ENCODE measurements at places on chromosomes 4 and X.
A peak's percentile ranks its signal among the peaks of the same experiment; 100 is the strongest.

- peak; percentile 67 for DNase-seq
Observed at GRCh38 chr4:61200916-61201526, 895 bp downstream of the ADGRL3 start.

DNA sequence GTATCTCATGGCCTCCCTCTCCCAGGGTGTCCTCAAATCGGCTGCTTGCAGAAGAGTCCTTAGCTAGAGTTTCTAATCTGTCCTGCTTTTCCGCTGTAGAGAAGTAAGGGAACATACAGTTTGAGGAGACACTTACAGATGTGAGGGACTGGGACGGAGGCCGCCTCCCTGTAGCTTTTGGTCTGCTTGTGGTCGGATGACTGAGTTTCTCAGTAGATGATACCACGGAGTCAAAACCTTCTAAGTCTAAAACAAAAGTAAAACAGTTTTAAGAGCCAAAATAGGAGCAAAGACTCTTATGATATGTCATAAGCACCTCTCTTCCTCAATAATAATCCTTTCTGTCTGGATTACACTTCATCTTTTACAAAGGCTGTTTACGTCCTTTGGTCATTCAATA lies 34.5 kb upstream of the MAP3K15 start:
- DNase-seq = no peak

- DNase-seq = no peak
Observed at GRCh38 chr4:74975848-74976824, 43.2 kb downstream of the PARM1 start.

GRCh38 chr4:8938623-8939022 lies 67.0 kb upstream of the HMX1 start:
- DNase-seq = no peak

- no peak for DNase-seq
Observed at GRCh38 chr4:121278811-121279368, 101.9 kb downstream of the QRFPR start.

GRCh38 chrX:29241809-29242208 lies 654.6 kb downstream of the IL1RAPL1 start:
- DNase-seq = no peak

DNA sequence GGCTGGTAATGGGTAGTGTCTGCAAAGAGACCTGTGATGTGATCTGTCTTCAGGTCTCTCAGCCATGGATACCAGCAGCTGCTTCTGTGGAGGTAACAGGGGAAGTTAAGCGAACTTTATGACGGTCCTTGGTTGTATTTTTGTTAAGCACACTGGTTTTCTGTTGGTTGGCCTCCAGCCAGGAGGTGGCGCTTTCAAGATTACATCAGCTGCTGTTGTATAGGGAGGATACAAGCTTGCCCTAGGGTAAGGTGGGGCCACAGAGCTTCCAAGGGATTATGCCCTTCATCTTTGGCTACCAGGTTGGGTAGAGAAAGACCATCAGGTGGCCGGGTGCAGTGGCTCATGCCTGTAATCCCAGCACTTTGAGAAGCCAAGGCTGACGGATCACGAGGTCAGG lies 834.2 kb upstream of the GALNTL6 start:
- DNase-seq = no peak
